Pulmonary artery endothelial cell (primary cell): ENCODE measurements at places on chromosomes 2 and 18.

DNA sequence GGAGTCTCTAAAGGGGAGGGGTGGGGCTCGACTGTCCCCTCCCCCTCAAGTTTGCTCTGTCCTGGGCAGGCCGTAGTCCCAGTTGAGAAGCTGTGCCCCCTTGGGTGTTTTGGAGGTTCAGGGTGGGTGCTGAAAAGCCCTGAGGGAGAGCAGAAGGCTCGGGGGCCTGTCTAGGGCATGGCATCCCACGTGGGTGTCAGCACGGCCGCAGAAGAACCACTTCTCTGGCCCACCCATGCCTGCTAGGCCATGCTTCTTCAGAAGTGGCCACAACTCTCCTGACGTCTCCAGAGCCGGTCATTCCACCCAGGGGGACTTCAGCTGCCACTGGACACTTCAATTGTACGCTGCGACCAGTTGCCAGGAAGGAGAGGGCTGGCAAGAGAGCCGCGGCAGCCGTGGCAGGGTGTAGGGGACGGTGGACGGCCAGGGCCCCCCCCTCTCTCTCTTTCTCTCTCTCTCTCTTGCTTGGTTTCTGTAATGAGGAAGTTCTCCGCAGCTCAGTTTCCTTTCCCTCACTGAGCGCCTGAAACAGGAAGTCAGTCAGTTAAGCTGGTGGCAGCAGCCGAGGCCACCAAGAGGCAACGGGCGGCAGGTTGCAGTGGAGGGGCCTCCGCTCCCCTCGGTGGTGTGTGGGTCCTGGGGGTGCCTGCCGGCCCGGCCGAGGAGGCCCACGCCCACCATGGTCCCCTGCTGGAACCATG lies at the start of gene INPP5D:
TSS of gene INPP5D (plus strand) at position 546 of the 704 bp plus-strand sequence. CDS start at position 683, 137 bp downstream.
- no peak for DNase-seq

DNA sequence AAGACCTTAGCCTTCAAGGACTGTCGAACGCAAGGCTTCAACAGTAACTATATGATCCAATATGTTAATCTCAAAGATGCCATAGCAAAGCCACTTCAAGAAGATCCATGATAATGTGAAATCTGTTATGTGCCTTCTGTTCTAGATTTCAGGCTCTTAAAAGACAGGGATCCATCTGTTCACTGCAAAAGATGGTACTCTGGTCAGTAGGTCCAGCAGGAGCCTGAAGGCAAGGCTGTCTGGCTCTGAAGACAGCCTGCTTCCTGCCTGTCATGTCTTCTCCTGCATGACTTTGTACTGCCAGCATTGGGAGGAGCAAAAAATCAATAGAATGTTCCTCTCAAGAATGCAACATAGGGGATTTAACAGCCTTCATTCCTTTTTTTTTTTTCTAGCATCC lies 270.8 kb upstream of the PARD3B start:
- DNase-seq, result no peak

- DNase-seq, result no peak
Observed at GRCh38 chr2:130377491-130377890, 21.6 kb downstream of the PTPN18 start.

DNA sequence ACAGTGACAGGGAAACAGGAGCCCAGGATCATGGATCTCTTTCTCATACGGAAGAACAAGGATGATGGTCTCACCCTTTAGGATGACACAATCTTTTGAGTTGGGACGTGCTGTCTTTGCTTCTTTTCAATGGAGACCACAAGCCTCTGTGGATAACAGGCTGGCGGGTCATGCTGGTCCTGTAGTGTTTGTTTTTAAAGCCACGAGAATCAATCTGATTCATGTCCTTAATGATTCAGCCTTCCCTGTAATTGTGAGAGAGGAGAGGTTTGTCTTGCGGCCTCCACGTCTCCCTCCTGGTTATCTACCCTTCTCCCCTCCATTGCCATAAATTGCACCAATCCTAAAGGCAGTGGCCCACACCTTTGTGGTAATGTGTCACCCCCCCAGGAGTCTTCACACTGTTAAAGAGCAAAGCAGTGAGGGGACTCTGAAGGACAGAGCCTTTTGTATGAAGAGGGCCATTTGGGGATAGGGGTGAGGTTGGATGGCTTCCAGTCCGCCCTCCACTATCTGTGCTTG lies 87.7 kb upstream of the TGFA start:
- DNase-seq, result no peak

GRCh38 chr18:61199171-61199848 lies 133.9 kb upstream of the CDH20 start:
- no peak for DNase-seq

DNA sequence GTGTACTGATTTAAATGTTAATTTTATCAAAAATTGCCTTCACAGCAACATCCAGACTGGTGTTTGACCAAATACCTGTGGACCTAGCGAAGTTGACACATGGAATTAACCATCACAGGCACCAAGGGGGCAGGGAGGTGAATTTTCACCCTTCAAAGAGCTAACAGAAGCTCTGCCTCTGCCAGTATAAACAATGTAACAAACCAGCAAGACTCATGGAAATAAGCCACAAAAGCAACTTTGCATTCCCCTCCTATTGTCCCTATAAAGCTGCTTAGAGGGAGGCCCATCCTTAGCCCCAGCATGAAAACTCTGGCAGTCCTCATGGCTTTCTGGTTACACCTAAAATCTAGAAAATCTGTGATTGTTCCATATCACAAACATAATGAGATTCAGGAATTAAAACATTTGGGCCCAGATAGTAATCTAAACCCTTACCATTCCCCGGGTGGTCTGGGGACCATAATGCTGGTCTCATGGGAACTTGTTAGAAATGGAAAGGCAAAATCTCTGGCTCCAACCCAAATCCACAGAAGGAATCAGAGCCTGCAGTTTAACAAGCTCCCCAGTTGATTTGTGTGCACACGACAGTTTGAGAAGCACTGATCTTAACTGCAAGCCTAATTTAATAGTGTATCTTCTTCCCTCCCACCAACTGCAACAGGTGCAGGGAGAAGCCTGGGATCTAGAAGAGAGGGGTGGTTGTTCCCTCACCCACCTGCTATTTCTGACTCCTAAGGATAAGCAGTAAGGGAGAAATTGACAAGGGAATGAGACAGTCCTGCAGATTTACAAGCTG lies 23.1 kb downstream of the SERPINB11 start:
- DNase-seq, result no peak

- DNase-seq, result no peak
Observed at GRCh38 chr18:63001861-63002260, 286.5 kb downstream of the PHLPP1 start.

- DNase-seq, result no peak
Observed at GRCh38 chr2:55140316-55141219, 90.3 kb upstream of the RTN4 start.

DNA sequence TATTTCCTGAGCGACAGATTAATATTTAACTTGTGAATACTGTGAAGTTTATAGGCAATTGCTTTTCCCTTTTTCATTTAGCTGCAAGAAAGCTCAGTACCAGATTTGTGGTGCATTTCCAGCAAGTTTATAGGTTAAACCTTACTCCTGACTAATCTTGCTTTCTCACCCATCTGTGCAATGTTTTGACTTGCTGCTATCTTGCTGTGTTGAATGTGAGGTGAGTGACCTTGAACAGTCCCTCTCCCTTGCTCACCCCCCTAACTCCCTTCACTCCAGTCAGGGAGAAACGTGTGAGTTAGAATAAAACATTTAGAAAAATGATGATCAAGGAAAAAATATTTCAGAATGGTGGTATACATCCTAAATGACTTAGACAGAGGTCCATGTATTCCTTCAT lies 39.8 kb upstream of the PARD3B start:
- DNase-seq, result no peak

- DNase-seq, result no peak
Observed at GRCh38 chr2:219897456-219897855, 270.0 kb downstream of the SLC4A3 start.

GRCh38 chr2:7609974-7610373 lies 692.8 kb downstream of the RNF144A start:
- no peak for DNase-seq

DNA sequence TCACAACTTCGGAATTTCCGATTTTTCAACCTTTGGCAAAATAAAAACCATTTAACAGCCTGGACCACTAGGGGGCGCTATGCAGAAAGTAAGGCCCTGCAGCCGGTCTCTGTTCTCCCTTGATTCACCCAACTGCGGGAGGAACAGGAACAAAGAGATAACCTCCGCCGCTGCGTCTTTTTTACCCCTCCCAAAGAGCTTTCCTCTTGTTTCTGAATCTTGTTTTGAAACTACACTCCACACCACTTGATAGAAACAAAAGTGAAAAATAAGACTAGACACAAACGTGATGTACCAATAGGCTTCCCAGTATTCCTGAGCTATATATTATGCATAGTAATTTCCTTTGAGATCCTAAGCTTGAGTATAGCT lies 231.2 kb downstream of the MYO3B start:
- peak; percentile 27 for DNase-seq

GRCh38 chr18:39037925-39038324 lies 1472.3 kb upstream of the CELF4 start:
- no peak for DNase-seq

GRCh38 chr2:95670686-95671085 lies 78.9 kb downstream of the TRIM43 start:
- no peak for DNase-seq

GRCh38 chr2:21422050-21422449 lies 298.3 kb downstream of the TDRD15 start:
- DNase-seq, result no peak

GRCh38 chr2:136125236-136125635 lies 7.3 kb upstream of the CXCR4 start:
- no peak for DNase-seq

DNA sequence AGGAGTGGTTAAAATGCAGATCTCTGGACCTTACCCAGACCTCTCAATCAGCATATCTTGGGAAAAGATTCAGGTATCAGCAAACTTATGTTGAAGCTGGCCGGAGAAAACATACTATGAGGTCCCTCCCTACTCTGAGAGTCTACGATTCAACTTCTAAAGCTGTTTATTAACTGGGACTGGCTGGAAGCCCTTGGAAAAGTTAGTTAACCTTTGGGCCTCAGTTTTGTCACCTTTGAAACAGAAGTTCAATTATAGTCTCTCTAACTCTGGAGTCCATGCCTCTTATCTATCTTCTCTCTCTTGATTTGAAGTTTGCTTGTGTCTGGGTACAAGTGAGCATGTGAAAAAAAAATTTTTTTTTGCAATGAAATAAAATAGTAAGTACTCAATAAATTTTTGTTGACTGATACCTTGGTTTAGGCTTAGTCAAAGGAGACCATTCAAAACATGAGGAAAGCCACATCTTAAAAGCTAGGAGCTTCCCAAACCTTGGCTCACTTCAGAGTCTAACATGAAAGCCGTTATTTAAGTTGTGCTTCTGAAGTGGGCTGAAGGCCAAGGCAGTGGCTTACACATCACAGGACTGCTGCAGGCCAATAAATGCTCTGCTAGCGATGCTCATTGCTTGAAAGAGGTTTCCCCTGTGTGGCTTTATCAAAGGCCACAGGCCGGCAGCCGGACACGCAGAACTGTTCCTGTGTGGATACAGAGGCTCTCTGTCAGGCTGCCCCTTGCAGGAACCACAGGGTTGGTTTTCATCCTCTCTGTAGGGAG lies 110.6 kb upstream of the FAM136A start:
- DNase-seq, result no peak

GRCh38 chr2:8669157-8669817 lies 12.6 kb upstream of the ID2 start:
- DNase-seq, result no peak

DNA sequence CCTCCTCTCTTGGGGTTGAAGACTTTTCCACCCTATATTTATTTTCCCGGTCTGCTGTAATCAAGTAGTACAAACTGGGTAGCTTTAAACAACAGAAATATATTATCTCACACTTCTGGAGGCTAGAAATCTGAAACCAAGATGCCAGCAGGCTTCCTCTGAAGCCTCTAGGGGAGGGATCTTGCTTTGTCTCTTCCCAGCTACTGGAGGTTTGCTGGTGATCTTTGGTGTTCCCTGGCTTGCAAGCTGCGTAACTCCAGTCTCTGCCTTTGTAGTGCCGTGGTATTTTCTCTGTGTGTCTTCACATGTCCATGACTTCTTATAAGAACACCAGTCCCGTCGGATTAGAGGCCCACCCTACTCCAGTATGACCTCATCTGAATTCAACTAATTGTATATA lies 44.4 kb downstream of the MYO3B start:
- no peak for DNase-seq

DNA sequence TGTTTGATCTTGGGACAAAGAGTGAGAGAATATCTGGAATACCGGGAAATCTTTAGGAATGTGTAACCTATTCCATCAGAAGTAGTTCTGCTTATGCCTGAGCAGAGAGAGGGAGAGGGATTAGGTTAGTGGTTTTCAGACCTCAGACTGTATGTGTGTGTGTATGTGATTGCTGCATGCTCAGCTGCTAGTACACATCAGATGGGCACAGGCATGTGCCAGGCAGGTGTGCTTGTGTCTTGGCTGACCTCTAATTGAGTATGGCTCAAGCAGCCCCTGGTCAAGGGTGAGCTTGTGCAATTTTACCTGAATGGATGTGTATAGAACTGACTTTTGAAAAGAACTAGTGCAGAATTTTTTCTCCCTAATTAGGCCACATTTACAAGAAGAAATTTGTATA lies 91.2 kb downstream of the INSIG2 start:
- DNase-seq, result no peak

GRCh38 chr18:7458884-7459283 lies 108.2 kb upstream of the PTPRM start:
- no peak for DNase-seq

DNA sequence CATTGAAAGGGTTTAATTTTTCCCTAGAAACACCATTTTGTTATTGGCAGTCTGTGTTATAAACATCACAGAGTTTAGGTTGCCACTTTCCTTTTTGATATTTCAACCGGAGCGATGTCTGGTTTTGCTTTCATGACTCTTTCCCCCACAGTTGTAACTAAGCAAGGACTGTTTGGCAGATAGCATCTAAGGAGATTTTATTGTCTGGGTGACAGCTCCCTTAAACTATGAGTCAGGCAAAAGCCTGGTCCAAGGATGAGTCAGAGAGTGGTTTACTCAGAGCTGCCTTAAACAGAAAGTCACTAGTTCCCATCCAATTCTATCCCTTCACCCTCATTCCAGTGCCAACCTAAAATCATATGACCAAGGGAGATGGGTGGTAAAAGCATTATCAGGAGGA lies 341.6 kb upstream of the VWC2L start:
- peak; percentile 24 for DNase-seq

DNA sequence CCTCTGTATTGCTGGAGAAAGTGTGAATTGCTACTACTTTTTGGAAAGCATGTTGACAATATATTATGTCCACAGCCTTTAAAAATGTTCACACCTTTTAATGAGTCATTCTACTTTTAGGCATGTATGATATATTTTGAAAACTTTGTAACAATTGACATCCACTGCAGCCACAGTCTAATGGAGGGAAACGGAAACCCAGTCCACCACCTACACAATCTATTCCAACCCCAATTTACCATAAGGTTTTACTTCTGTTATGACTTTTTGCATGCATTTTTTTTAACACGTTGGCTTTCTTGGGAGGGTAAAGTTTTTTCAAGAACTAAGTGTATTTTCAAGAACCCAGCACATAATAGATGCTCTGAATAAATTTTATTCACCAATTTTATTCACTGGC lies 38.5 kb upstream of the ATP8B1 start:
- DNase-seq, result no peak

- DNase-seq, result no peak
Observed at GRCh38 chr2:108920686-108921085, 68.3 kb downstream of the EDAR start.
